ENCODE measurements at places on chromosomes 11 and 22.

DNA sequence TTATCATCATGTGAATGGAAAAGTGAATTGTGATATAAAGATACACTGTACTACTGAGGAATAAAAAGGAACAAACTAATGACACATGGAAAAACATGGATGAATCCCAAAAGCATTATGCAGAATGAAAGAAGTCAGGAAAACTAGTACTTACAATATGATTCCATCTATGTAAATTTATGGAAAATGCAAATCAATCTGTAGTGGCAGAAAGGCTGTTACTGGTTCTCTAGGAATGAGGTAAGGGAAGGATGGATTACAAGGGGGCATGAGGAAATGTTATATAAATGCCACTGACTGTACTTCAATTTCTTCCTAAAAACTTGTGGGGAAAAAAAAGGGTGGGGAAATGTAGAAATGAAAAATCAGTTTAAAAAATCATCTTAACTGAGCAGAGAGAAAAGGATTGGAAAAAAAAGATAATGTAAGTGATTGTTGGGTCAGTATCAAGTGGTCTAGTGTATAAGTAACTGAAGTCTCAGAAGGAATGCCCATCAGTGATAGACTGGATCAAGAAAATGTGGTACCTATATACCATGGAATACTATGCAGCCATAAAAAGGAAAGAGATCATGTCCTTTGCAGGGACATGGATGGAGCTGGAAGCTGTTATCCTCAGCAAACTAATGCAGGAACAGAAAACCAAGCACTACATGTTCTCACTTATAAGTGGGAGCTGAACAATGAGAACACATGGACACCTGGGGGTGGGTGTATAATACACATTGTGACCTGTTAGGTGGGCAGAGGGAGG is 48.8 kb downstream of the USP35 start:
- DNase-seq, result no peak

- DNase-seq, result peak; percentile 71
Measured at GRCh38 chr22:30390974-30391691, 3.9 kb upstream of the RNF215 start.

DNA sequence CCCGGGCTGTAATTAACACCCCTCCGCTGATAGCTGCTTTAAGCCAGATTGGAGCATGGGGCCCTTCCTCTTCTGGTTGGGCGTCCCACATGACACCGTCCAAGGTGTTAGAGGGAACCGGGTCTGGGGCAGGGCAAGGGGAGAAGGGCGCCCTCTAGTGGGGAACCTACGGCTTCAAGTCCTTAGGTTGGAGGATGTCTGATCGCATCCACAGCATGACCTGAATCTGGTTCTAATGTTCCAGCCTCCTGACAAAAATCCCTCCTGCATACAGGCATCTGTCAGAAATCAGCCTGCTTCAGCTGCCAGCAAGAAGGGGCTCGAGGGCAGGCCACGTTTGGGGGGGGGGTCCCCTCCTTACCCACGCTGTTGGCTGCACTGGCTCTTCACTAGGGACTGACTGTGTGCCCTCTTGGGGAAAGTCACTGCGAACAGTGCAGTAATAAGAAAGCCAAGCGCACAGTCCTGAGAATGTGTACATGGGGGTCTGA is 94.2 kb upstream of the TBCEL start:
- DNase-seq, result no peak

GRCh38 chr11:74397501-74398243 is 561 bp downstream of the PGM2L1 start:
- DNase-seq, result no peak

Measured in activated gamma-delta T cell treated with anti-CD3 and anti-CD28 coated beads, Interleukin-2, amount 50 U/mL, for 16 hours (primary cell).